Breast epithelium (tissue), 4 donors: ENCODE measurements at places on chromosomes 16 and 17. TPM values are rescaled to one million over a fixed set of nuclear protein-coding genes. Genes with fewer than 3 reads are reported as not detected.

ADAD2 gene
- total RNA-seq, result 0.15 TPM

FA2H gene
- 1.8 TPM for total RNA-seq

HEATR9 gene
- not detected for total RNA-seq

DNA sequence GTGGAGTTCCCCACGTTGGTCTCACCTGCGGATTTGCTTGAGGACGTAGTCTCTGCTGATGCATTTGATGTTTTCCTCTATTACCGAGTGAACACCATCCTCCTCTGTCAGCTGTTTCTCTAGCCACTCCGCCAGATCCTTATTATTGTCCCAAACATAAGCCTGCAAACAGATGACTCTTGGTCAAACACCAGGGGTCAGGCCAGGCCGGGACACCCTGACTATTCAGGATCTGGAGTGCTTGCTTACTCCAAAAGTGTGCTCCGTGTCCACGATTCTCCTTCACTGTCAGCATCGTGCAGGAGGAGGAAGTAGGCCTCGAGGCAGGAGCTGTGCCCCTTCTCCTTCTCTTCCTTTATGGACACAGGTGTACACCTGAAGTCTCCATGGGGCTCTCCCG lies 140.2 kb downstream of the AATF start:
- H3K27ac ChIP-seq, result peak overlapping the region; percentile 2
- no peaks in the 10 kb centered on the region for H3K4me1 ChIP-seq
- H3K4me3 ChIP-seq, result no peak overlapping the region
- peak; percentile 59 for DNase-seq
- H3K27me3 ChIP-seq, result no peaks in the 10 kb centered on the region
- H3K36me3 ChIP-seq, result no peaks in the 10 kb centered on the region

GRCh38 chr17:14006249-14006942 lies 62.9 kb upstream of the COX10 start:
- H3K4me3 ChIP-seq, result no peak overlapping the region
- no peak overlapping the region for H3K27ac ChIP-seq
- no peaks in the 10 kb centered on the region for H3K27me3 ChIP-seq
- H3K4me1 ChIP-seq, result no peaks in the 10 kb centered on the region
- no peak for DNase-seq

METTL9 gene
- total RNA-seq, result 136 TPM

DNA sequence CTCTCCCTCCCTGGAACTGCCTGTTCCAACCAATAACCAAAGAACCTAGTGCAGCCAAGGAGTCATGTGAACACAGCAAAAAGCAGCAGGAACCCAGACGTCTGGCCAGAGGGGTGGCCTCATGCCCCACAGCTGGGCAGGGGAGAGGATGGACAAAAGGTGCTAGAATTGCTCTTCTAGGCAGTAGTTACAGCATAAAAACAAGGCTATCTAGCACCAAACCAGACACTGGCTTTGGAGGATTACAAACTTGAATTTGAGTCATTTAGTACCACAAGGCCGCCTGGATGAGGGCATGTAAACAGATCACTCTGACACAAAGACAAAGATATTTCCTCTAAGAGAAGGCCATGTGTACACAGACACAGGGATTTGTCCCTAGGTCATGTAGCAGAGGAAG lies 423.3 kb upstream of the MAF start:
- no peaks in the 10 kb centered on the region for H3K4me1 ChIP-seq
- no peaks in the 10 kb centered on the region for H3K27me3 ChIP-seq
- DNase-seq, result no peak
- no peak overlapping the region for H3K4me3 ChIP-seq
- no peaks in the 10 kb centered on the region for H3K36me3 ChIP-seq

PRRT2 gene
- 2.9 TPM for total RNA-seq

NPB gene
- total RNA-seq, result not detected

DNA sequence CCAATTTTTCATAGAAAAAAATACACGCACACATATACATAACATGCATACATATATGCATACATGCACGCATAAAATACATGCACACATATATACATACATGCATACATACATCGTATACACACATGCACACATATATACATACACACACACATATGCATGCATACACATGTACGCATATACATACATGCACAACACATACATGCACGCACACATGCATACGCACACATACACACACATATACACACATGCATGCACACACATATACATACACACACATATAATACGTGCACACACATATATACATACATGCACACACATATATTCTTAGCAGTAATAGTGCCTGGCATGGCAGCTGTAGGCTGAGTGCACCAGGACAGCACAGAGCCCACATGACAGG lies 24.9 kb downstream of the USP36 start:
- H3K36me3 ChIP-seq, result peaks cover 5% of the 10 kb centered on the region
- H3K4me3 ChIP-seq, result no peak overlapping the region
- no peak for DNase-seq
- H3K27ac ChIP-seq, result no peak overlapping the region
- no peaks in the 10 kb centered on the region for H3K27me3 ChIP-seq
- no peaks in the 10 kb centered on the region for H3K4me1 ChIP-seq

- peak overlapping the region; percentile 57 for H3K27ac ChIP-seq
- H3K36me3 ChIP-seq, result no peaks in the 10 kb centered on the region
- H3K4me3 ChIP-seq, result peak overlapping the region; percentile 38
- peak; percentile 68 for DNase-seq
- H3K4me1 ChIP-seq, result no peaks in the 10 kb centered on the region
These were observed 18.7 kb upstream of the ZNF689 start for GRCh38 chr16:30628628-30629540.

DNA sequence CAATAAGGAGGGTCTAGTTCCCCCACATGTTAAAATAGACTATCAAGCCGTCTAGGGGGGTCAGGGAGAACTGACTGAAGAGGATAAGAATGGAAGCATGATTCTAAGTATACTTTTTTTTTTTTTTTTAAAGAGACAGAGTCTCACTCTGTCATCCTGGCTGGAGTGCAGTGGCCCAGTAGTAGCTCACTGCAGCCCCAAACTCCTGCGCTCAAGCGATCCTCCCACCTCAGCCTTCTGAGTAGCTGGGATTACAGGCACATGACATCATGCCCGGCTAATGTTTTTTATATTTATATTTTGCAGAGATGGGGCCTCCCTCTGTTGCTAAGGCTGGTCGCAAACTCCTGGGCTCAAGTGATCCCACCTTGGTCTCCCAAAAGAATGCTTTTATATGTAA lies 14.2 kb downstream of the AMFR start:
- H3K4me3 ChIP-seq, result no peak overlapping the region
- no peaks in the 10 kb centered on the region for H3K4me1 ChIP-seq
- no peaks in the 10 kb centered on the region for H3K36me3 ChIP-seq
- no peak for DNase-seq
- no peak overlapping the region for H3K27ac ChIP-seq

CMTM2 gene
- not detected for total RNA-seq

DNA sequence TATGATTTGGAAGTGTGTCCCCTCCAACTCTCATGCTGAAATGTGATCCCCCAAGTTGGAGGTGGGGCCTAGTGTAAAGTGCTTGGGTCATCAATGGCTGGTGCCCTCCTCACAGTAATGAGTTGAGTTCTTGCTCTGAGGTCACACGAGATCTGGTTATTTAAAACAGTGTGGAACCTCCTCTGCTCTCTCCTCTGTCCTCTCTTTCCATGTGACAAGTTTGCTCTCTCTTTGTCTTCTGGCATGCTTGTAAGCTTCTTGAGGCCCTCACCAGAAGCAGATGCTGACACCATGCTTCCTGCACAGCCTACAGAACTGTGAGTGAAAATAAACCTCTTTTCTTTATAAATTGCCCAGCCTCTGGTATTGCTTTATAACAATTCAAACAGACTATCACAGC lies 19.9 kb downstream of the BRIP1 start:
- no peaks in the 10 kb centered on the region for H3K27me3 ChIP-seq
- no peaks in the 10 kb centered on the region for H3K4me1 ChIP-seq

KIF18B gene
- 0.64 TPM for total RNA-seq

DNA sequence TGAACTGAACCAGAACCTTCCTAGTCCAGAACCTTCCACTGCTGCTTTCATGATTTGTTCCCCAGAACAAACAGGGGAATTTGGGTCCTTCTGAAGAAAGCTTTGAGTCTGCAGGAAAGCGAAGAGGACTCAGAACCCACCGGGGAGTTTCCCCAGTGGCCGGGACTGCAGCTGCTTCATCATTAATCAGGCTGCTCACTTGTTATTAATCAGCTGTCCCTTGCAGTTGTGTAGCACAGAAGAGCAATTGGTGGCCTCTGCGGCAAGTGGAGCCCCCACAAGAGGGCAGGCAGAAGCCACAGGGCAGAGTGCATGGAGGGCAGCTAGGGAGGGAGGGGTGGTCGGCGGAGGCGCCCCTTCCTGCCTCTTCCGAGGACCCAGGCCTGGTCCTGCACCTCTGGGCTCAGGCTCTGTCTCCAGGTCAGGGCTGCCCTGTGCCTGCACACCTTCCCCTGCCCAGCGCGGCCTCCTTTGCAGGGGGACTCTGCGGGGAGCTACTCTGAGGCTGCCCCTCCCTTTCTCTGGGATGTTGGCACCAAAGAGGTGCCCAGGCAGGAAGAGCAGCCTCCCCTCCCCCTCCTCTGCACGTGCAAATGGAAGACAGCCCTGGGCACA lies 6.9 kb downstream of the CCL17 start:
- no peak overlapping the region for H3K4me3 ChIP-seq
- no peaks in the 10 kb centered on the region for H3K27me3 ChIP-seq
- H3K4me1 ChIP-seq, result no peaks in the 10 kb centered on the region
- no peaks in the 10 kb centered on the region for H3K36me3 ChIP-seq

DNA sequence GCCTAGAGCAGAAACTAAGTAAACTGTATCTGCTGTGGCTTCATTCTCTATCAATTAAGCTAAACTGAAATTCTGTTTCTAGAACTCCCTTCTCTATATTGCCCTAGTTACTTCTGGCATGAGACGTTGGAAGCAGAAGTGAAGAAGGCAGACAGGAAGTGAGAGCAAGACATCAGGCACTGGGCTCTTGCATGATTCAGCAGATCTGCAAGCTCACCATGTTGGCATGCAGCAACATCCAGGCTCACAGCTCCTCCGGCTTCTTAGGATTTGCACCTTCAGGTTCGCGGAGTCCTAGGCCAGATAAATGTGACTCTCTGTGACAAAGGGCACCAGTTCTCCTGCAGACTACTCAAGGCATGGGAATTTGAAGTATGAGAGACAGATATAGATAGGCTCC lies 148.3 kb downstream of the CDH8 start:
- no peaks in the 10 kb centered on the region for H3K36me3 ChIP-seq
- H3K4me1 ChIP-seq, result no peaks in the 10 kb centered on the region
- H3K27ac ChIP-seq, result no peak overlapping the region
- H3K4me3 ChIP-seq, result no peak overlapping the region
- H3K27me3 ChIP-seq, result no peaks in the 10 kb centered on the region

DNA sequence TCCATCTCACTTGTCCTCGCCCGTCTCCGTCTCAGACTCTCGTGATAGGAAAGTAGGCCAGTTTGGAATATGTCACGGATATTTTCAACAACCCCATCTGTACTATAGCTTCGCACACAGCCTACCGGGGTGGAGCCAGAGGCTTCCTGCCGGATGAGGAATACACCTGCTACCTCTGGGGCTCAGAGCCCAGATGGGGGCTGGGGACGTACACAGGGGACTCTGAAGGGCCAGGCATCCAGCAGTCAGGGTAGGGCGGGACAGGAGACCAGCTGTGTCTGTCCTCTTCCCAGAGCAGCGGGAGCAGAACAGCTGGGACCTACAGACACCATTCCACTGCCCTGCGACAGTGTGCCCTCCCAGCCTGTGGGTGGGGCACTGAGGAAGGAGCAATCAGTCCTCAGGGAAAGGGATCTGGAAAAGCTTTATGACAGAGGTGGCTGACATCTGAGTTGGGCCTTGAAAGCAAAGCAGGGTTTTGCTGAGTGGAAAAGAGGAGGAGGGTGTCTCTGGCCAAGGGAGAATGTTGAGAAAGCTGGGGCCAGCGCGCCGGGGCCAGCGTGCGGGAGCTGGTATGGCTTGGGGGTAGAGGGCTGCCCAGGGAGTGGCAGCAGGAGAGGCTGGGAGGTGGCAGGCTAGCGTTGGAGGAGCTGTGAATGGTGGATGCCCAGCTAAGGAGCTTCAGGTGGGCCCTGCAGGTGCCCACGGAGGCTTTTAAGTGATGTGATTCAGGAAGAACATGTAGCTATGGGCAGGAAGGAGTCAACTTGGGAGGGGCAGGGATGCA lies 11.5 kb upstream of the SRCIN1 start:
- H3K36me3 ChIP-seq, result no peaks in the 10 kb centered on the region
- no peak overlapping the region for H3K27ac ChIP-seq
- no peaks in the 10 kb centered on the region for H3K27me3 ChIP-seq
- no peak for DNase-seq
- no peak overlapping the region for H3K4me3 ChIP-seq

CMC2 gene
- 38.5 TPM for total RNA-seq

DOC2B gene
- total RNA-seq, result 5.9 TPM
